ENCODE measurements at places on chromosomes 6 and 20.

GRCh38 chr6:113141901-113142300 is 715.2 kb upstream of the MARCKS start:
- no peak for DNase-seq

GRCh38 chr6:92723390-92723931 is 695.9 kb downstream of the EPHA7 start:
- DNase-seq: no peak

- DNase-seq: no peak
Observed at GRCh38 chr20:51503376-51503775, 39.1 kb downstream of the NFATC2 start.

DNA sequence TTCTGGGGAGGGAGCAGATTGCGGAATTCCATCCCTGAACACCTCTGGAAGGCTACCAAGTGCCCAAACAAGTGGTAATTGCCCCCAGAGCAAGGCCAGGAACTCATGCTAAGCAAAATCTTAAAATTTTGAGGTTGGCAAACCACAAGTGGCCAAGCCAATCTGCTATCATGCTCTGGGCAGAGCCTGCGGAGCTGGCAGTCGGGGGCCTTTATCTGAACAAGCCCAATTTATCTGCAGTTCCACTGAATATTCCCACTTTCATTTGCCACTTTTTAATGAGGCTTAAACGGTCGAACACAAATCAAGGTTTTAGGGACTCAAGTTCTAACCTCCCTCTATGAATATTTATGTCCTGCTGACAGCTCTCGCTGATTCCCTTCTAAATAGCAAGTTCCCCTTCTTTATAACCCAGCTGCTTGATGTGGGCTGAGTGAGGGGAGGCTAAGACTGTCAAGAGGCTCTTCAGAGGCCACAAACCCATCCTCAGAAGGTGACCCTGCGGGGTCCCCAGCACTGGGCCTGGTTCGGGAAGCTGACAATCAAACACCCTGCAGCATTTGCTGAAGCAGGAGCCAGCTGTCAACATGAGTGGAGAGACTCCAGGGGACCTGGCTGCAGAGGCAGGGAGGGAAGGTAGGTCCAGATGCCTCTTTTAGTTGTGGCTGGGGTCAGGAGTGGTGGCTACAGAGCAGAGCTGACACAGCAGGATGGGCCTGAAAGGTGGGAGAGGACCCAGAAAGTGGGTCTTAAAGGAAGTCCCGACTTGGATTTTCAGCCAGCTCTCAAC is 11.9 kb downstream of the CCDC167 start:
- no peak for DNase-seq

DNA sequence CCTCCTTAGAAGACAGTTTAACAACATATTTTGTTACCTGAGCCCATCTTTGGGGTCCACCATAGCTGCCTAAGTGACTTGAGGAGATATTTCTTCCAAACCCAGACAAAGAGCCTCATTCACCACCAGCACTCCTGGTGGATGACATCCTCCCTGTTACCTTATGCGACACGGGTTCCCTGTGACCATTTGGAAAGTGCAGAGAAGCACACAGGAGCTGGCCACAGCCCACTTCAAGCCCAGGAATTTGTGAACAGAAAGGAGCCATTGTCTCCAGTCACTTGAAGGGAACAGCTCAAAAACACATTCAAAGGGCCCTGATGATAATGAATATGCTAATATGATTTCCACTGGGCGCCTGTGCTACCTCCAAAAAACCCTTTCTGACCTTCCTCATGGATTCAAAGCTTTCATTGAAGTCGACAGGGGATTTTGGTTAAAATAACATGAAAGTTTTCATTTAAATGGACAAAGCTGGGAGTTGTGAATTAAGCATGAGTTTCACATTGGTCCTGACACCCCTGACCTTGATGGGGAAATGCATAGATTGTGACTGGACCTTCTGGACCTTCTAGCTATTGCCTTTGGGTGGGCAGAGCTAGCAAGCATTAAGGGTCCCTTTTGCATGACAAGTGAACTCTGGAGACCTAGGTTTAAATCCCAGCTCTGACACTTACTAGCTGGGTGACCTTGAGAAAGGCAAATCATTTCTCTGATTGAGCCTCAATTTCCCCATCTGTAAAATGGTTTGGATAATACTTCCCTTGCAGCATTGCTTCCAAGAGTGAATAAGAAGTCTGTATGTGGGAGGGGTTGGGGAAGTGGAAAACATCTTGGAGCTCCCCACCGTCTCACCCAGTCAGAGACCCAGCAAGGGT is 83.3 kb upstream of the SIRPA start:
- DNase-seq: no peak

DNA sequence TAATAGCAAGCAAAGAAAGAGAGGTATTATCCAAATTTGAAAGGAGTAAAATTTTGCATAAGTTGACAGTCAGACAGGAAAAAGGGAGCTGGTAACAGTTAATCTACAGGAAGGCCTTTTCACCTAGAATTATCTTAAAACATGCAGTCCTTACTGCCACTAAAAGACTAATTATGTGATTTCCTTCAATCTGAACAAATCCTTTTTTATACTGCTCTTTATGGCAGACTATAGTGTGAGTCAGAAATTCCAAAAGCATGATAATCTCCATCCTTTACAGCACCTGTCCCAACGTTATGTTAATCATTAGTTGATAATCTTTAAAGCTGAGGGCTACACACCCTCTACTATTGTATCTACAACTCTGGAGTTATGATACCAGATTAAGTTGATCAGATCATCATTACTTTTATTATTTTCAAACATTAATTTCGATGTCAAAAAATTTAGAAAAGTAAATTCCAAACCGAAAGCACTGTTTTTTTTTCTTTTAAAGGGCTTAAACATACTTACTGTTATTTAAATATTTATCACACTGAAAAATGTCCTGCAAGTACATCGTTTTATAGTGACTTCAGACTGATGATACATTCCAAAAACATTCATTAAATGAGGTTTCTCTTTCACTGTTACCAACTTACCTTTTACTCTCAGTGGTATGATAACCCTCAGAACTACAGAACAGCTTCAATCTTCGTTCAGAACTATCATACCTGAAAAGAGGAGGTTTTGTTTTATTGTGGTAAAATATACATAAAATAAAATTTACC is 33.2 kb upstream of the AKAP7 start:
- DNase-seq: no peak

DNA sequence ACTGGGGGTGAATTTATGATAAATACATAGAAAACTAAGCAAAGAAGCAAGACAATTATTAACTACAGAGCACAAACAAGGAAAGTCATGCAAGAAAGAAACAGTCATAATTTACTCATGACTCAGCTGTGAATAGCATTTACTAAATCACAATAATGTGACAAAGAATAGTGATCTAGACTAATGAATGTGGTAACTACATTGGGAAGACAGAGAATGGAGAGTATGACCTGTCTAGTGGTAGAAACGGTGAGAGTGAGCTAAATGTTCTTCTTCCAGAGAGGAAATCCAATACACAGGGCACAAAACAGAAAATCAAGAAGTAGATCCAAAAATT is 153.5 kb upstream of the DST start:
- no peak for DNase-seq

- no peak for DNase-seq
Observed at GRCh38 chr20:41956338-41957074, 338.3 kb upstream of the CHD6 start.

- no peak for DNase-seq
Observed at GRCh38 chr6:169248521-169248971, 5.1 kb downstream of the THBS2 start.

DNA sequence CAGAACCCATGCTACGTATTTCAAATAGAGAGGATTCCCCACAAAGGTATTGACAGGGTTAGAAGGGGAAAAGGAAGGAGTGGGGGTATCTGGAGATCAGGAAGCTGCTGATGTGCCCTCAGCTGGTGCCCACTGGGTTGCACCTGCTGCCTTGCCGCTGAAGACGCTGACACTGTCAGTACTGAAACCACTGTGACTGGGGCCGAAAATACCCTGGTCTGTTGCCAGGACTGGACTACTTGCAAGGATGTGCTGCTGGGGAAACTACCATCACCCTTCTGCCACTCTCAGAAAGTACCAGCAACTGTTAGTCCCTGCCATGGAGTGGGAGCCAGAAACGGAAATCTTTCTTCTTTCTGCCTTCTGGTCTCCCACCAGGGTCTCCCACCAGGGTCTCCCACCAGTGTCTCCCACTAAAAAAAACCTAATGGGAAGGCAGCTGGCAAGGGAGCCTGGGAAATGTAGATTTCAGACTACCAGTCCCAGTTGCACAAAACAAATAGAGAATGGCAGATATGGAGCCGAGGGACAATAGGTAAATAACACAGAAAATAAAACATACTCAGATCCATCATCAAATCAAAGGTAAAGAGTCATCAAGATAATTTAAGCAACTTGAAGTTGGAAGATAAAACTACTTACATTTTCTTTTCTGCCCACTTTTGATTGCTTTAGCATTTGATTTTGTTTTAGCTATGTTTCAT is 204.8 kb downstream of the TPBG start:
- DNase-seq: no peak

GRCh38 chr6:128516514-128516898 is 3.9 kb downstream of the PTPRK start:
- no peak for DNase-seq

- DNase-seq: no peak
Observed at GRCh38 chr6:10403385-10404106, 11.3 kb downstream of the TFAP2A start.

- no peak for DNase-seq
Observed at GRCh38 chr6:84361372-84362192, 134.1 kb upstream of the CEP162 start.

DNA sequence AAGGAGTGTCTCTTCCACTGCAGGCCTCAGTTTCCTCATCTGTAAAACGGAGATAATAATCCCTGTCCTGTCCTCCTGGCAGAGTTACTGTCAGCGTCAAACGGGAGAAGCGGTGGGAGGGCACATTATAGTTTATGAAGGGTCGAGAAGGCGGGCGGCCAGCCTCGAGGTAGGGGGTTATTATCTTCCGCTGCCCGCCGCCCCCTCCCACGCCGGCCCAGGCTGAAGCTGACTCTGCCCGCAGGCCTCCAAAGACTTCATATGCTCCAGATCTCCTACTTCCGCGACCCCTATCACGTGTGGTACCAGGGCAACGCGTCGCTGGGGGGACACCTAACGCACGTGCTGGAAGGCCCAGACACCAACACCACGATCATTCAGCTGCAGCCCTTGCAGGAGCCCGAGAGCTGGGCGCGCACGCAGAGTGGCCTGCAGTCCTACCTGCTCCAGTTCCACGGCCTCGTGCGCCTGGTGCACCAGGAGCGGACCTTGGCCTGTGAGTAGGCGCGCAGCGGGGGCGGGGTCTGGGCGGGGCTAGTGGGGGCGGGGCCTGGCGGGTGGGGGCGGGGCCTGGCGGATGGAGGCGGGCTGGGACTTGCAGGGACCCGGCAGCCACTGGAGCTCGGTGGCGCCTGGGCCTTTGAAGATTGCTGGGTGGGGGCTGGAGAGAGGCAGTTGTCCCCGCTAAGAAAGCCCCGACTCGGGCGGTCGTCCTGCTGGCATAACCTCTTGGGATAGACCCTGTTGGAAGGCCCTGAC is 2.8 kb downstream of the PROCR start:
- no peak for DNase-seq

- DNase-seq: no peak
Observed at GRCh38 chr20:11626551-11626950, 291.1 kb upstream of the BTBD3 start.

DNA sequence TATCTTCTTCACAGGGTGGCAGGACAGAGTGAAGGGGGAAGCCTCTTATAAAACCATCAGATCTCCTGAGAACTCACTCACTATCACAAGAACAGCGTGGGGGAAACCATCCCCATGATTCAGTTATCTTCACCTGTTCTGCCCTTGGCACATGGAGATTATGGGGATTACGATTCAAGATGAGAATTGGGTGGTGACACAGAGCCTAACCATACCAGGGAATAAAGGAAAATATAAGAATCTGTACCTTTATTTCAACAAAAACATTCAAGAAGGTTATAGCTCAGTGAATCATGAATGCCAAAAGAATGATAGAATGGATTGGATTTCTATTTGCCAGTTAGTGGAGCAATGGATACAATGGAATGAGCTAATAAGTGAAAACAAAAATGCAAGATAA is 214.4 kb downstream of the PTPRK start:
- DNase-seq: no peak

GRCh38 chr6:157272866-157273755 is 50.2 kb downstream of the TMEM242 start:
- DNase-seq: no peak

DNA sequence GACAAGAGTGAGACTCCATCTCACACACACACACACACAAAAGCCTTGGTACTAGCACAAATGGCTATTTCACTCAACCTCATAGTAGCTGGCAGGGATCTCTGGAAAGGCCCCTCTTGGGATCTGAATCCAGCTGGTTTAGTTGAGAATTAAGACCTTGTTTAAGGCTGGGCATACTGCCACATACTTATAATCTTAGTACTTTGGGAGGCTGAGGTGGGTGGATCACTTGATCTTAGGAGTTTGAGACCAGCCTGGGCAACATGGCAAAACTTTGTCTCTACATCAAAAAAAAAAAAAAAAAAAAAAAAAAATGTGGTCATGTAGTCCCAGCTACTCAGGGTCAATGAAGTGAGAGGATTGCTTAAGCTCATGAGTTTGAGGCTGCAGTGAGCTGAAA is 628.3 kb downstream of the MMUT start:
- no peak for DNase-seq

GRCh38 chr6:137046871-137047412 is 2.2 kb upstream of the IL20RA start:
- DNase-seq: no peak

GRCh38 chr20:39075731-39076130 is 113.6 kb downstream of the DHX35 start:
- DNase-seq: no peak

- no peak for DNase-seq
Observed at GRCh38 chr6:56002336-56002735, 126.9 kb upstream of the BMP5 start.

- DNase-seq: no peak
Observed at GRCh38 chr6:138691595-138692057, 81.9 kb upstream of the CCDC28A start.

DNA sequence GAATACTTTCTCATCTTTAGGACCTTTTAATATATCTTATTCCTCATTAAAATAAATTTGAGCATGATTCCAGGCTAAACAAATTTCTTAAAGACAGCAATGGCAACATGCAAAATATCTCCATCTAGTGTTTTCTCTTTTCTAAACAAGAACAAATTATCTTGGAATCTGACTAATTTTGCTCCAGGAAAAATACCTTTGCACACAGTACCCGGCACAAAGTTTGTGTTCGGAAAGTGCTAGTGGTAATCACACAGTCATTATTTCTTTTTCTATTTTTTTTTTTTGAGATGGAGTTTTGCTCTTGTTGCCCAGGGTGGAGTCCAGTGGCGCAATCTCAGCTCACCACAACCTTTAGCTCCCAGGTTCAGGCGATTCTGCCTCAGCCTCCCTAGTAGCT is 8.2 kb upstream of the EFHC1 start:
- DNase-seq: no peak
